ENCODE measurements at places on chromosomes 11 and 22.

- ATAC-seq: peak; percentile 79
Measured at GRCh38 chr11:12125609-12126149, 15.3 kb downstream of the MICAL2 start.

DNA sequence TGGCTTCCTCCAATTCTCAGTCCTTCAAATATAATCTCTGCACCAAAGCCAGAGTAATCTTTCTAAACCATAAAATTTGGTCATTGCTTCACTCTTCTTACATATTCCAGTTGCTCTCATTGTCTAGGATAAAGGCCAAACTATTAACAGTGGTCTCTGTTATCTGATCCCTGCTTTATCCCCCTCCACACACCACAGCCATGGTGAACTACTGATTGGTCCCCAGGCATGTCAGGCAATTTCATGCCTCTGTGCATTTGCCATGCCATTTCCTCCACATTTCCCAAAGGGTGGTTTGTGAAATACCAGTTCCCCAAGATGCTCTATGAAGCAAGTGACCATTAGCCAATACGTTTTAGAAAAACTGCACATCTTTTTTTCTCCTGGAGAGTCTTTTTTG, 97.0 kb downstream of the FAM181B start:
- no peak for ATAC-seq

- ATAC-seq: peak; percentile 45
Measured at GRCh38 chr11:67468056-67468455, 995 bp downstream of the TMEM134 start.

GRCh38 chr11:69936771-69937170, 117.6 kb upstream of the FGF3 start:
- no peak for ATAC-seq

GRCh38 chr11:68751331-68751856, at the start of gene TESMIN:
TSS of gene TESMIN (minus strand) at chr11:68751520. CDS start at chr11:68750660, 860 bp downstream.
- ATAC-seq: peak; percentile 99

- peak; percentile 3 for ATAC-seq
Measured at GRCh38 chr11:62805961-62806441, 761 bp upstream of the NXF1 start.

GRCh38 chr11:86117001-86117711, 48.3 kb upstream of the PICALM start:
- ATAC-seq: peak; percentile 77

GRCh38 chr22:45972091-45972888, 4.7 kb downstream of the WNT7B start:
- no peak for ATAC-seq

DNA sequence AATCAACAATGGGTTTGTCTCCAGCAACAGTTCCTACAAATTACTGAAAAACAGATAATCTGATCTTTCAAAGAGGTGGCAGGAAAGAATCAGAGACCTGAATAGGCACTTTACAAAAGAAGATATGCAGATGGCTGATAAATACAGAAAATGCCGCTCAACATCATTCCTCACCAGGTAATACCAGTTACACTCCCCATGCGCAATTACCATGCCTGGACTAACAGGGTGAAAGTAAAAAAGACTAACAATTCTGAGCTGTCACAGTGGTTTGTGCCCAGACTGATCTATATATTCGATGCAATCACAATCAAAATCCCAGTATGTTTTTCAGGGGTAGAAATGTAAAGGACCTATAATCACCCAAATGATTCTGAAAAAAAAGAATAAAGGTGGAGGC, 10.0 kb downstream of the SNX32 start:
- ATAC-seq: peak; percentile 25

- ATAC-seq: no peak
Measured at GRCh38 chr11:77503006-77503405, 29.1 kb upstream of the PAK1 start.

DNA sequence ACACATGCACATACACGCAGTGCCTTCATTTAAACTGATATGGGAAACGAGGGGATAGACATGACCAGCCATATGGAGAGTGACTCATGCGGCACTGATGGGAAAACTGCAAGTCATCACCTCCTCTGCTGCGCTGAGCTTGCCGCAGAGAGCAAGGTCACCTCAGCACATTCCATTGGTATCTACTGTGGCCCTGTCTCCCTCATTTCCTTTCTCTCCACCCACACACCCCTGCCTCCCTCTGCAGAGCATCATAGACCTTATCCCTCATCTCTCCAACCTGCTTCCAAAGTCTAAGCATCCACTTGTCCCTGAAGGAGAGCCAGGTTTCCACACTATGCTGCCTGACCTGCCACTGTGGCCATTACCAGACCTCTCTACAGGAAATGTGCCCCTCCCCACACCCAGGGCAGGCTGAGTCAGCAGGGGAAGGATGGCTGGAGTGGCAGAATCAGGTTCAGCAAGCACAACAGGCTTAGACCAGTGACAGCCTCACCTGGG, 116.9 kb upstream of the SNX19 start:
- peak; percentile 98 for ATAC-seq

DNA sequence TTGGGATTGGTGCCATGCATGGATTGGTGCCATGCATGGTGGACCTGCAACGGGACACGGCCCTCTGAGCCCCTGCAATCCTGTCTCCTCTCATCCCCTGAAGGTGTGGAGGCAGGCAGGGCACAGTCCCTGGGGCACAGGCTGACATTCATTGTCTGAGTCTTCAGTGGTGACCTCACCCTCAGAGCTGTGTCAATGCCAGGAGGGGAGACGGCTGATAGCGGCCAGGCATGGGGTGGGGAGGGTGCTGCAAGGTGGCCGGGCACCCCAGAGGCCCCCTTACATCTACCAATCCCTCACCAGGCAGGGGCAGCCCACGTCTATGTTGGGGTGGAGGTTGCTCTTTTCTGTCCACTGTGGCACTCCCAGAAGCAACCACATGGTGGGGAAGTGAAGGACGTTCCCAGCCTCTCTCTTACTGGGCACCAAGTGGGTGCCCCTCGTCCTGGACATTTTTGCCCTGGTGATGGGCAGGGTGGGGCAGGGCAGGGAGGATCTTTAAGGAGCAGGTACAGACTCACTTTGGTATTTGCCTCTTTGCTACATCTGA, 47.6 kb downstream of the NECTIN1 start:
- no peak for ATAC-seq

DNA sequence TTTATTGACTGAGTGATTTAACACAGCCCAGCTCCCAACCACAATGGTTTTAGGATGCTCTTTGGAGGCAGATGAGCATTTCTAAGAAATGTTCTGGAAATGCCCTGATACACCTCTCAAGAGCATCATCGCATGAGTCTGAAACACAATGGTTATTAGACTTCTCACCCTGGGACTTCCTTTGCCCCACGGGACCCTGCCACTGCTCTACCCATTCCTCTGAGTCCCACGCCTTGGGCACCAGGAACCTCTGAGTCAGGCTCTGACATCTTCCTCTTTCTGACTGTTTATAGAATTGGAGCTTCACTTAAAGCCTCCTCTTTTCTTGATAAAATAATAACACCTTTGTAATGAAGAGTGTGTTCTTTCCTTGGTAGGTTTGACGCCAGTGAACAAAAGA, 85.6 kb upstream of the PARVA start:
- no peak for ATAC-seq

GRCh38 chr22:17091851-17092250, 7.1 kb downstream of the IL17RA start:
- ATAC-seq: no peak

GRCh38 chr22:36252754-36253522, at the start of gene APOL1:
TSS of gene APOL1 (plus strand) at chr22:36253133. CDS start at chr22:36254956, 1,823 bp downstream.
- ATAC-seq: peak; percentile 71

DNA sequence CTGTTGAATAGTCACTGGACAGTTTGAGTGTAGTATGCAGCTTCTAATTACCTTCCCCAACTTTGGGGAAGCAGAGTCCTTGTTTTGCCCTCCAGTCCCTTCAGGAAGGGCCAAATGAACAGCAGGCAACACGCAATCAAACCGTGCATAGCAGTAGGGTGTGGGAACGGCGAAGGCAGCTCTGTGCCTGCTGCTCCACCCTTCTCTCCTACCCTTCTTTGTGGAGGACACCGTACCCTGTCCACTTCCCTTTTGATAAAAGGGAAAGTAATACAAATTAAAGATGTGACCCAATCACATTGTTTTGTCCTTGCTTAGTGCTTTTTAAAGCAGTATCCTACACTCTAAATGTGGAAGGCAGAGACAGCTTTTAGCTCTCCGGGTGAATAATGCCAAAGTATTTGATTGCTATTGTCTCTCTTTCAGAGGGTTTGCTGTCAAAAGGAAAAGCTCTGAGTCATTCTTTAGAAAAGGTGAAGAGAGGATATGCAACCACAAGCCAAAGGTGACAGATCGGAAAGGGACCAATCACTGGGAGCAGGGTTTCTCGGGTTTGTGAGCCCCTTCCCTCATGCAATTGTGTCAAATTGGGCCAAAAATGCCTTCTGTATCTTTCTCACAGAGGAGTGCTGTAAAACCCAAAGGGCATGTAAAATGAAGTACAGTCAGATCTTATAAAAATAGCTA, 407.3 kb upstream of the CCDC90B start:
- ATAC-seq: peak; percentile 81

DNA sequence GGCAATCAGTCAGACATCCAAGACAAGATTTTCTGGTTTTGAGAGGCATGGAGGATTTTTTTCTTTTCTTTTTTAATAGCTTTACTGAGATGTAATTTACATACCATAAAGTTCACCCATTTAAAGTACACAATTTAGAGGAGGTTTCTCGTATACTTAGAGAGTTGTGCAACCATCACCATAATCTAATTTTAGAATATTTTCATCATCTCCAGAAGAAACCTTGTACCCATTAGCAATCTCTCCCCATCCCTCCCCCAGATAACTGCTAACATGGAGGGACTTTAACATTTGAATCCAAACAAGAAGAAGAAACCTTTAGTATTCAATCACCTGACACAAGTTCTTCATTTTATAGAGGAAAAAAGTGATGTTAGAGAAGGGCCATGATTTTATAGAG, 83.6 kb downstream of the CLPB start:
- no peak for ATAC-seq

- ATAC-seq: no peak
Measured at GRCh38 chr11:117483372-117483771, 155.7 kb downstream of the CEP164 start.

GRCh38 chr22:28955817-28956216, 72.4 kb downstream of the ZNRF3 start:
- no peak for ATAC-seq

GRCh38 chr11:9078113-9079086, 13.0 kb downstream of the SCUBE2 start:
- ATAC-seq: no peak

- ATAC-seq: peak; percentile 86
Measured at GRCh38 chr11:122765487-122766131, 72.7 kb upstream of the CRTAM start.

- no peak for ATAC-seq
Measured at GRCh38 chr11:122077459-122077858, 38.6 kb downstream of the BLID start.

DNA sequence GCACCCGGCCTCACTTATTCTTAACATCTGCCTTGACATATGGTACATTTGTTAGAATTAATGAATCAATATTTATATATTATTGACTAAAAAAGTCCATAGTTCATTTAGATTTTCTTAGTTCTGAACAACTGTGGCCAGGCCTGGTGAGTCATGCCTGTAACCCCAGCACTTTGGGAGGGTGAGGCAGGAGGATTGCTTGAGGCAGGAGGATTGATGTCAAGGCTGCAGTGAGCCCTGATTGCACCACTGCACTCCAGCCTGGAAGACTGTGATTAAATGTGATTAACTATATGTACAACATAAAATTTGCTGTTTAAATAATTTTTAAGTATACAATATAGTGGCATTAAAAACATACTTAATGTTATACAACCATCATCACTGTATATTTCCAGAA, 5.6 kb downstream of the UVRAG start:
- peak; percentile 47 for ATAC-seq

DNA sequence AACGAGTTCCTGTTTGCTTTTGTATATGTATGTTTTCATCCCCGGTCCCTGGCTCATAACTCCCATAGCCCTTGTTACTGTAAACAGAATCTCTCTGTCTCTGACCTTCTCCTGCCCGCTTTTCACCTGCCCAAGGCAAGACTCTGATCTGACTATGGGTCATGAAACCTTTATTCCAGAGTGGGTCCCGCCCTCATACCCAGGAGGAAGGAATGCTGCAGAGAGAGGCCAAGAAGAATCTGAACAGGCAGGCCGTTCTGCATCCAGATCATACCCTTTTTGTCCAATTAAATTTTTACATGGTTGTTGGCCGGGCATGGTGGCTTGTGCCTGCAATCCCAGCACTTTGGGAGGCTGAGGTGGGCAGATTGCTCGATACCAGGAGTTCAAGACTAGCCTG, 39.6 kb downstream of the GRIK4 start:
- no peak for ATAC-seq

DNA sequence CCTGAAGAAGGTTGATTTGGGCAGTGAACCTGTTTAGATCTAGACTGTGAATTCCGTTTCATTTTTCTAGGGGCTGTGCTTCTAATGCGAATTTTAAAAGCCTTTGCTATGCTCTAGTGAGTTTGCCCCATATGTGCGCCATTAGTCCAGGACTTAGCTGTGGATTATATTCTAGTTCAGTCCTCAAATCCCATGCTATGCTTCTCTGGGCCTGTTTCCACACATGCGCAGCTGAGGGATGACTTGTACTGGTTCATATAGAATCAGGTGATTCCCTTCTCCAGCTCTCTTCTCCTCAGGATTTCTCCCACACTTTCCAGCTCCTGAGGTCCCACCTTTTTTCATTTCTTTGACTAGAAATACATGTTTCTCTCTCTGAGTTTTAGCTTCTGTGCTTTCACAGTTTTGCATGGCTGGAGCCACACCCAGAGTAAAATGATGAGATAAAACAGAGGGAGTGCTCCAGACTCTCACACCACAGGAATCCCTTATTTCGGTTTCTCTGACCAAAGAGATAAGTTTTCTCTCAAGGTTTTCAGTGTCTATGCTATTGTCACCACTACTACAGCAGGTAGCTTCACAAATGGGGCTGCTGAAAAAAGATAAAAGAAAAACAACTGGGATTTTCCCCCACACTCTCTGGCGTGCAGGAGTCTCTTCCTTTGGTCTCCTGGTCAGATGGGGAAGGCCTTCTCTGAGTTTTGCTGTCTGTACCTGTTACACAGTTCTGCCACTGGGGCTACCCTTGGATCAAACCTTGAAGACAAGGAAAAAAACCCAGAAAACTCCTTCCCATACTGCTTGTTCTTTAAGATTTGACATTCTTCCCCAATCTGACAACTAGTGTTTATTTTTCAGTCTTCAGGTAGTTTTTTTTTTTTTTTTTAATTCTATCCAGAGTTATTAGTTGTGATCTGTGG, 96.2 kb upstream of the TEAD1 start:
- no peak for ATAC-seq

GRCh38 chr11:10307022-10307399, 2.1 kb downstream of the ADM start:
- ATAC-seq: no peak

GRCh38 chr11:38219636-38220035, 1621.6 kb upstream of the RAG2 start:
- ATAC-seq: no peak

GRCh38 chr22:38802671-38803121, 8.8 kb upstream of the DNAL4 start:
- peak; percentile 84 for ATAC-seq

- ATAC-seq: no peak
Measured at GRCh38 chr11:115054570-115055538, 376.5 kb downstream of the NXPE2 start.

DNA sequence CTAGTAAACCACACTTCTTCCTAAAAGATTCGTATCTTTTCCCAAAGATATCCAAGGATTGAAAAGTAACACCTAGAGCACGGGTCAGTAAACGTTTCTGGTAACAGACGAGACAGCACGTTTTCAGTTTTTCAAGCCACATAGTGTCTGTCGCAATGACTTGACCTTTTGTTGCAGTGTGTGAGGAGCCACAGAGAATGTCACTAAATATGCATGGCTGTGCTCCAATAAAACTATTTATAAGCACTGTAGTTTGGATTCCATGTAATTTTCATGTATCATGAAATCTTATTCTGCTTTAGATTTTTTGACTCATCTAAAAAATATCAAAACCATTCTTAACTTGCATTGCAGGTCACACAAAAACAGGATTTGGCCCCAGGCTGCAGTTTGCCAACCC, 18.3 kb upstream of the MICAL3 start:
- ATAC-seq: no peak
